ENCODE measurements at places on chromosomes 2 and 18.

GRCh38 chr18:77486985-77487384 is 237.3 kb downstream of the GALR1 start:
- DNase-seq, result peak; percentile 45

- DNase-seq, result no peak
These were observed 28.1 kb downstream of the EIF4E2 start for GRCh38 chr2:232578626-232579025.

GRCh38 chr2:130966149-130966774 is 127.0 kb downstream of the FAM168B start:
- DNase-seq, result no peak

DNA sequence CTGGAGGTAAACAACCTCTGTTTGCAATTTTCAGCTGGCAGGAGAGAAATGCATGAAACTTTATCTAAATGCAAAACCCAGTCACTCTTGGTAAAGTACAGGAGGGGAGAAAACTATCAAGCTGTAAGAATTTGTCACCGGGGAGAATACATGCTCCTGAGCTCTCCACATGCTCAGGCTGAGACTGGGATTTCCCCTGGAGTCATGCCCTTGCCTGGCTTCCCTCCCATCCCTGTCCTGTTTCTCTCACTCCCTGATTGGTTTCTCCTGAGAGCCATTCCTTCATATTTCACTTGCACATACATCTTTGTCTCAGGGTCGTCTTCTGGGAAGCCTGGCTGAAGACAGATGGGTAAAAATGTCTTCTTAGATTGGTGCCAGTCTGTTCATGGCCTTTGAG is 52.9 kb upstream of the SPATS2L start:
- peak; percentile 34 for DNase-seq

DNA sequence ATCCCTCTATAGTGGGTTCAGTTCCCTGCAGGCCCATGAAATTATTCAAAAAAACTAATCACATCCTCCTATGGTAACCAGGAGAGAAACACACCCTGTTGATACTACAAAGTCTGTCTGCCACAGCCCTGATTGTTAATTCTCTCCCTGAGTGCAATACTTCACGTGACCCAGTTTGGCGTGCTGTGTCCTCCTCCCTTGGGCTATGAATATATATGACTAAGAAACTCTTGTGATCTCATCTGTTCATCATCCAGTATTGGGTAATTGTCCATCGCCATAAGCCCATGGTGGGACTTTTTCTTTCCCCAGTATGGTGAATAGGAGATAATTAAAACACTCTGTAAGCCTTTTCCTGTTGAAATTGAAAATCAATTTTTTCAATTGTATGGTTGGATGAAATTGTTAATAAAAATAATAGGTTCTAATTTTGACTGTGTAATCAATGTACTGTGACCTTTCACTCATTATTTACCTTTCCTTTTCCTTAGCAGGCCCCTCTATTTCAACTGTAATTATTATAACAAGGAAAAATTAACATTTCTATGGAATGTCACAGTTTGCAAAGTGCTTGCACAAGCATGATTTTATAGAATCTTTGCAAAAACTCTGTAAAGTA is 1822.6 kb downstream of the SUCLG1 start:
- peak; percentile 9 for DNase-seq

DNA sequence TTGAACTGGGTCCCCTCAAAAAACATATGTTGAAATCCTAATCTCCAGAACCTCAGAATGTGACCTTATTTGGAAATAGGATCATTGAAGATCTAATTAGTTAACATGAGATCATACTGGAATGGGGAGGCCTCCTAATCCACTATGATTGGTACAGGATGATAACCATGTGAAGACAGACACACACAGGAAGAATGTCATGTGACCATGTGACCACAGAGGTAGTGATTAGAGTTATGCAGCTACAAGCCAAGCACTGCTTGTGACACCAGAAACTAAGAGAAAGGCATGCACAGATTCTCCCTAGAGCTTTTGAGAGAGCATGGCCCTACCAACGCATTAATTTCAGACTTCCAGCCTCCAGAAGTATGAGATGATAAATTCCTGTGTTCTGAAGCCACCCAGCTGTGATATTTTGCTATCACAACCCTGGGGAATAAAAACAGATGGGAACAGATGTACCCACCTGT is 47.0 kb upstream of the TGIF1 start:
- DNase-seq, result peak; percentile 61

All from cardiac fibroblast (primary cell).